ENCODE measurements at places on chromosomes 16 and 17.

GRCh38 chr17:75827308-75828075, 16.7 kb downstream of the UNC13D start:
- peak; percentile 55 for DNase-seq

DNA sequence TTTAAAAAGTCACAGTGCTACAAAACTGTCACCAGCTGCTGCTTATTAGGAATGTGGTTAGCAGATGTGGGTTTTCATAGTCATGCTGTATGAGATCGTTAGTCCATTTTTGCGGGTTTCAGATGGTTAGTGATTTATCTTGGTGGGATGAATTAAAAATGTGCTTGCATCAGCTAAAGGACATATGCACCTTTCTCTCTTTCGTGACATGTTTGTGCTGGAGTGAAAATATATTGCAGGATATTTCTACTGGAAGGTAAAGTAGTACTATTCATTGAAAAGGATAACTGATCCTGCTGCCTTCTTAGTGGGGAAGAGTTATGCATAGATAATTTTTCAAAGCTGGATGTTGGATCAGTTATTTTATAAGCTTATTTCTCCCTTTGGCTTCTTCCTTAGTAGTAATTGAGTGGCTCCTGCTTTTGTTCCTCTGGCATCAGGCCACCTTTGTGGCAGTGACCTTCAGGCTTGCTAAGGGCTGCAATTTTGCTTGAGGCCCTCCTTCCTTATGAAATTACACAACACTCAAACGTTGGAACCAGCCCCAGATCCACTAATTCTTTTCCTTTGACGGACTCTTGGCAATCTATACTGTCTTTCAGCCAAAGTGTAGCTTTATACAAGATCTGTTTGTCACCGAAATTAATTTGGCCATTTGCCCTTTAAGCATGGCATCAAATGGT, 7.5 kb upstream of the SNTB2 start:
- no peak for DNase-seq

- no peak for DNase-seq
Observed at GRCh38 chr17:80799538-80800480, 191.8 kb upstream of the CHMP6 start.

DNA sequence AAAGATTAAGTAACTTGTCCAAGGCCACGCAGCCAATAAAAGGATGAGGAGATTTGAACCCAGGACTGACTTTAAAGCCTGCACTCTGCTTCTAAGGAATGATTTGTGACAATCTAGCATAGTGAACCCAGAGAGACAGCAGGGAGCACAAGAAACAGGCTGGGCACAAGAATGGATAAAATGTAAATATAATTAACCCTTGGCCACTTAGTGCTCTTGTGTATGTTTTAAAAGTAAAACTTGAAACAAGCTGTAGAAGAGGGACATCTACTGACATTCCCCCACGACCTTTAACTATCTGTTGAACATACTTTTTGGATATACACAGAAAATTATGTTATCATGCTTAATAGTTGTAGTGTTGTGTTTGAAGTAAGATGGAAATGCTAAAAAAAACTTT, 141.9 kb upstream of the PMFBP1 start:
- DNase-seq, result no peak

DNA sequence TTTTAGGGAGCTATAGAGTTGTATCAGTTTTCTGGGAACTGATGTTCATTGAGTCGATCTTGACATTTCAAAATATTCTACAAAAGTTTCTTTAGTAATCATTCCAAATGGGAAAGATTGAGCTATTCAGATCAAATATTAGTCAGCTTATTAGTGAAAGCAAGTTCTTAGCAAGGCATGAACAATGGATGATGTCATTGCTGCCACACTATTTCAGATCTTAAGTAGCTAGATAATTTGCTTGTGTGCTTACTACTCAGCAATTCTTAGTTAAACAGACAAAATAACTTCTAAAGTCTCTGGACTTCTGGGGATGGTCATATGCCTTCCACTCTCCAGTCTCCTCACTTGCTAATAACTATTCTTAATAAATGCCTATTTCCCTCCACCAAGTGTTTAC, 69.0 kb upstream of the CDH8 start:
- no peak for DNase-seq

- no peak for DNase-seq
Observed at GRCh38 chr16:2841606-2842339, 11.7 kb downstream of the ZG16B start.
